Lung (tissue), 17 donors: ENCODE measurements at places on chromosomes 5 and 9. TPM values are rescaled to one million over a fixed set of nuclear protein-coding genes. Genes with fewer than 3 reads are reported as not detected.

DNA sequence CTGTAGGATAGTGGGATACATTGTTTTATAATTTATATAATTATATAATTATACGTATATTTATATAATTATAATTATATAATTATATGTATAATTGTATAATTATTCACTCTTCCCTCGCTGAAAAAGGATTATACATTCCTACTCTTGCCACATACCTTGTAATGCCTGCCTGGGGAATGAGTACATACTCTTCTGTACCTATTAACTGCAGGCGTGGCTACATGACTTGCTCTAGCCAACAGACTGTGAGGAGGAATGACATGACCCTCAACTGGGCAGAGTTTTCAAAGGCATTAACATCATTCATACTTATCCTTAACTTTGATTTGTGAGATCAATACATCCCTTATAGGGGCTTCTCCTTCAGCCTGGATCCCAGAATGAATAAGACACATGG is 19.1 kb downstream of the ERMP1 start:
- H3K27ac ChIP-seq: no peak overlapping the region
- no peaks in the 10 kb centered on the region for H3K27me3 ChIP-seq
- H3K4me3 ChIP-seq: no peak overlapping the region
- no peak for DNase-seq
- peaks cover 7% of the 10 kb centered on the region for H3K36me3 ChIP-seq
- no peaks in the 10 kb centered on the region for H3K4me1 ChIP-seq

DNA sequence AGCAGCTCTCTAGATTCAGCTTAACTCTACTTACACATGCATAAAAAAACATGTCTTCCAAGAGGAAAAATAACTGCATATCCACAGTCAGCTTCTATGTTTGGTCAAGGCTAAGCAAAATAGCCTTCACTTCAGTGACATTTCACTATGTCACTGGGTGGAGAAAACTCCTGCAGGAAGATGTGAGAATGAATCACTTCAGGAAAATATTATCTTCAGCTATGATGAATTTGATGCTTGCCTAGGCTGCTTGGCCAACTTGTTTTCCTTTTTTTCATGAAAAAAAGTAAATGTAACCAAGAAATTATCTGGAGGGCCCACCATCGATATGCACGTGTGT is 143.0 kb upstream of the ZNF608 start:
- H3K36me3 ChIP-seq: no peaks in the 10 kb centered on the region
- no peak overlapping the region for H3K27ac ChIP-seq
- no peaks in the 10 kb centered on the region for H3K4me1 ChIP-seq
- H3K27me3 ChIP-seq: no peaks in the 10 kb centered on the region

DNA sequence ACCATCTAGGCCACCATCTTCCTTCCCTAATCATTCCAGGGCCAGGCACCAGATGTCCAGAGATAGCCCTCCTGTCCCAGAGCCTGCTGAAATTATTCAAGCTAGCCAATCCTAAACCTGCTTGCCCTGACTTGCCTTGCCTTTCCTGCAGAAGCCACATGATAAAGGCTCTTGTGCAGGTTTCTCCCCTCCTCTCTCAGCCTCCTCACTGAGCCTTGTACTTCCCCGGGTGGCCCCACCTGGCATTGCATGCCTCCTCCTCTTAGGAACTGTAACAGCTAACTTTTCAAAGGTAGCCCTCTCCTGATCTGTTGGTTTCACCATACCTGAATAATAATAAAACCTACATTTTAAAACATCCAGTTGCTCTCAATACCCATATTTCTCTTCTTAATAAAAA is 42.6 kb downstream of the DIRAS2 start:
- no peak overlapping the region for H3K27ac ChIP-seq
- DNase-seq: no peak
- H3K4me1 ChIP-seq: peaks cover 8% of the 10 kb centered on the region
- H3K4me3 ChIP-seq: no peak overlapping the region
- no peaks in the 10 kb centered on the region for H3K27me3 ChIP-seq

DNA sequence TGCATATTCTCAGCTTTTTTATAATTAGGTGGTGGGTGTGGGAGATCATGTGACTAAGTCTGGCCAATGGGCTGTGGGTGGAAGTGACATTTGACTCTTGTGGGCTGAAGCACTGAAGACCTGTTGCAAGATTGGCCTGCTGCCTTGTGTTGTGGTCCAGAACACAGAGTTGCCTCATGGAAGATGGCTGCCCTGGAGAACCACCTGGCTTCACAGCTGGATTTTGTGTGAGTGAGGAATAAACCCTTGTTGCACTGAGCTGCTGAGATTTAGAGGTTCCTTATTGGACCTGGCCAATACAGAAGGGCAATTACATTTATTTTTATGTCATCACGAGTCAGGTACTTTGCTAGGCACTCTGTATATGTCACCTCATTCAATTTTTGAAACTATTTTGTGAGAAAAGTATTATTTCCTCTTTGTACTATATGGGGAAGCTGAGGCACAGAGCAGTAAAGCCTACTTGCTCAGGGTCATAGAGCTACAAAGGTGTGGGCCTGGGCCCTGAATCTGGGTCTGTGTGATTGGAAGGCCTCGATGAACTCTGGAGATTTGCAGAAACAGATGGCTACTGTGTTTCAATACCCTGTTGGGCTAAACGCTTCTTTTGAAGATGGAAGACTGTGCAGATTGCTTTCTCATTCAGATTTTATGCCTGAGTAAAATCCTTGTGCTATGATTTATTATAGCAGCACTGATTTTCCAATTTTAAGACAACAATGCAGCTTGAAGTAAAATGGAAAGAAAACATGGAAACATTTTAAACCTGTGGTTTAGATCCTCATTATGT is 71.2 kb upstream of the TBC1D2 start:
- H3K27ac ChIP-seq: no peak overlapping the region
- no peak for DNase-seq
- no peaks in the 10 kb centered on the region for H3K27me3 ChIP-seq
- no peak overlapping the region for H3K4me3 ChIP-seq

DNA sequence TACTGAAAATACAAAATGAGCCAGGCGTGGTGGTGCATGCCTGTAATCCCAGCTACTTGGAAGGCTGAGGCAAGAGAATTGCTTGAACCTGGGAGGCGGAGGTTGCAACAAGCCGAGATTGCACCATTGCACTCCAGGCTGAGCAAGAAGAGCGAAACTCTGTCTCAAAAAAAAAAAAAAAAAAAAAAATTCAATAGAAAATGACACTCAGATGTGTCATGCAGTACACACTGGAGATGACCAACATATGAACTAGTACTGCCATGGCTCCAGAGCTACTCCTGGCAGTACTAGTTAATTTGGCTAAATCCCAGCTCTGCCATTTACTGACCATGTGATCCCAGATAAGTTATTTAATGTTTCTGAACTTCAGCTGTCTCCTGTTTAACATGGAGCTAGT is 7.3 kb downstream of the ATOX1 start:
- no peak overlapping the region for H3K4me3 ChIP-seq
- H3K36me3 ChIP-seq: peaks cover 5% of the 10 kb centered on the region
- H3K4me1 ChIP-seq: peaks cover 4% of the 10 kb centered on the region
- H3K27ac ChIP-seq: no peak overlapping the region
- H3K27me3 ChIP-seq: no peaks in the 10 kb centered on the region

The PAPPA gene
- total RNA-seq: 6.7 TPM

The FAM219A gene
- 28.3 TPM for total RNA-seq

The MARCHF11 gene
- total RNA-seq: not detected
